ENCODE measurements at places on chromosomes 1 and 21. TPM values are rescaled to one million over a fixed set of nuclear protein-coding genes. Genes with fewer than 3 reads are reported as not detected.

- H3K4me1 ChIP-seq = no peaks in the 10 kb centered on the region
- DNase-seq = peak; percentile 55
- H3K36me3 ChIP-seq = no peaks in the 10 kb centered on the region
- H3K27ac ChIP-seq = peak within 1 kb of the TSS; percentile 63
- H3K27me3 ChIP-seq = no peaks in the 10 kb centered on the region
Observed at GRCh38 chr21:45074048-45074817, at the start of gene ADARB1. Gene ADARB1 (plus strand): TSS chr21:45074580. CDS start chr21:45171657, 97,077 bp downstream.

- no peak overlapping the region for H3K27ac ChIP-seq
- H3K36me3 ChIP-seq = no peaks in the 10 kb centered on the region
Observed at GRCh38 chr1:174858301-174858700, 141.4 kb upstream of the CACYBP start.

DNA sequence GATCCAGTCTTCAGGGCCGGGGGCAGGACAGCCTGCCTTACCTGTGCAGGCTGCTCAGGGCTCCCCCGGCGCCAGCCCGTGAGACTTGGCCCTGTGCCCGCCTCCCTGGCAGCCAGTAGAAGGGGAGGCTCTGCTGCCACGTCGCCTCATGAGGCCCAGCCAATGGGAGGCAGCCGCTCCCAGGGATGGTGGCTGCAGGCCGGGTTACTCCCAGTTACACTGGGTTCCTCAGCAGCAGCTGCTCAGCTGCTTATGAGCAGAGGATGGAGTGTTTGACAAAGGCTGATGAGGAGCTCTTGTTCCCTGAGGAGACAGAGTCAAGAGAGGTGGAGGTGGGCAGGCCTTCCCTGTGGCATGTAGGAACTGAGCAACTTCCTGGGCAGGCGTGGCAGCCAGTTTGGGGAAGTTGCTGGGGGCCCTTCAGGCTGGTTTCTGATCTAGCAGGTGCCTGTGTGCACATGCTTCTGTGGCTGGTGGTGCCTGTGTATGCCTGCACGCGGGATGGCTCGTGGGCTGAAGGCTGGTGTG is 5.5 kb downstream of the MFSD2A start:
- no peak for DNase-seq
- no peak overlapping the region for H3K4me3 ChIP-seq
- H3K27me3 ChIP-seq = no peaks in the 10 kb centered on the region
- H3K4me1 ChIP-seq = peaks cover 3% of the 10 kb centered on the region

DNA sequence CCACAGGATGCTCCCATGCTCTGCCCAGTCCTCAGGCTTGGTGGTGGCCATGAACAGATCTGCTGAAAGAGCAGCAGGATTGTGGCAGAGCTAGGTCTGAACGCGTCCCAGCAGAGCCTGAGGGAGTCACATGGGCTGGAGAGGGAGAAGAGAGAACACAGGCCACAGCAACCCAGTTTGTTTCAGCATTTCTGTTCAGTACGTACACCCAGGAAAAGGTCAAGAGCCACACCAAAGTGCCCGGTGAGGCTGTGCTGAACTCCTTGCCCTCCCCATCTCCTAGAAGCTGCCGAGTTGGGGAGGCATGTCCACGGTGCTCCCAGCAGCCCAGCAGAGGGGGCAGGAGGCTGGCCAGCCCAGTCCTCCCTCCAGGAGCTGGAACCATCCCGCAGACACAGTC is 5.5 kb downstream of the PKP1 start:
- no peaks in the 10 kb centered on the region for H3K36me3 ChIP-seq
- DNase-seq = no peak
- H3K27ac ChIP-seq = no peak overlapping the region

GRCh38 chr1:241706967-241707366 is 54.9 kb downstream of the WDR64 start:
- no peak overlapping the region for H3K4me3 ChIP-seq
- no peaks in the 10 kb centered on the region for H3K36me3 ChIP-seq
- no peak overlapping the region for H3K27ac ChIP-seq

DNA sequence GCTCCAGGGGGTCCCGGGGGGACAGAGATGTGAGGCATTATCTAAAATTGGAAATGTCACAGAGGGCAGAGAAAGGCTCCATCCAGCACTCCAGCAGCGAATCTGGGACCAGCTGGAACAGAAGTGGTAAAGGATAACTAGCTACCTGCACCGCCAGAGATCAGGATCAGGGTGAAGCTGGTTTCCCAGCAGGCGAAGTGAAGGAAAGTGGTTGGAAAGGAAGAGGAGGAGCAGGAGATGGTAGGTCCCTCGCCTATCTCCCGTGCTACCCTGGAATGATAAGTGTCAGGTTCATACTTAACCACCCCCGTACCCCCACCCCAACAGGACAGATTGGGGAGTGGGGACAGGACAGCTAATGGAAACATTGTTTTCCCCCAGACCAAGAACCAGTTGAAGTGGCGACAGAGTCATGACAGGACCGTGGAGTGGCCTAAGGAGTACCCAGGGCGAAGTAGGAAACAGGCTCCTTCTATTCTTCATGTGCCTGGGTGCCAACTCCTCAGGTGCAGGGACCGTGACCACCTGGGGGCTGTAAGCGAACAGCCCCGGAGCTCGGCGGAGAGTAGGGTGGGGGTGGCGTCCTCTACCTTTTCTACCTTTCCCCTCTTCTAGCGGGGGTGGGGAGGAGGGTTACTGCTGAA is 717 bp downstream of the B4GALT3 start:
- peaks cover 16% of the 10 kb centered on the region for H3K4me1 ChIP-seq
- peak overlapping the region; percentile 86 for H3K4me3 ChIP-seq
- no peak for DNase-seq
- H3K36me3 ChIP-seq = peaks cover 8% of the 10 kb centered on the region
- no peaks in the 10 kb centered on the region for H3K27me3 ChIP-seq

The SPRR4 gene
- total RNA-seq = not detected

The ACBD3 gene
- 60.9 TPM for total RNA-seq

The OVAAL gene
- total RNA-seq = not detected

The LDLRAD1 gene
- not detected for total RNA-seq
